ENCODE measurements at places on chromosomes 4 and X.

- H3K4me3 ChIP-seq = no peak overlapping the region
- DNase-seq = no peak
- H3K27me3 ChIP-seq = no peaks in the 10 kb centered on the region
- H3K36me3 ChIP-seq = no peaks in the 10 kb centered on the region
- no peak overlapping the region for H3K27ac ChIP-seq
Measured at GRCh38 chr4:124596816-124597215, 115.7 kb downstream of the ANKRD50 start.

- DNase-seq = no peak
- H3K4me1 ChIP-seq = no peaks in the 10 kb centered on the region
- peaks cover 2% of the 10 kb centered on the region for H3K36me3 ChIP-seq
- H3K27ac ChIP-seq = peak within 1 kb of the TSS; percentile 48
- H3K27me3 ChIP-seq = peaks cover 70% of the 10 kb centered on the region
- peak within 1 kb of the TSS; percentile 56 for H3K4me3 ChIP-seq
Measured at GRCh38 chr4:4859325-4859798, at the start of gene MSX1. TSS of gene MSX1 (plus strand) at chr4:4859665. CDS start at chr4:4859900, 235 bp downstream.

GRCh38 chr4:22616516-22616915, 76.2 kb upstream of the GBA3 start:
- H3K36me3 ChIP-seq = no peaks in the 10 kb centered on the region
- H3K4me1 ChIP-seq = no peaks in the 10 kb centered on the region
- H3K4me3 ChIP-seq = no peak overlapping the region
- H3K27ac ChIP-seq = no peak overlapping the region
- no peaks in the 10 kb centered on the region for H3K27me3 ChIP-seq

DNA sequence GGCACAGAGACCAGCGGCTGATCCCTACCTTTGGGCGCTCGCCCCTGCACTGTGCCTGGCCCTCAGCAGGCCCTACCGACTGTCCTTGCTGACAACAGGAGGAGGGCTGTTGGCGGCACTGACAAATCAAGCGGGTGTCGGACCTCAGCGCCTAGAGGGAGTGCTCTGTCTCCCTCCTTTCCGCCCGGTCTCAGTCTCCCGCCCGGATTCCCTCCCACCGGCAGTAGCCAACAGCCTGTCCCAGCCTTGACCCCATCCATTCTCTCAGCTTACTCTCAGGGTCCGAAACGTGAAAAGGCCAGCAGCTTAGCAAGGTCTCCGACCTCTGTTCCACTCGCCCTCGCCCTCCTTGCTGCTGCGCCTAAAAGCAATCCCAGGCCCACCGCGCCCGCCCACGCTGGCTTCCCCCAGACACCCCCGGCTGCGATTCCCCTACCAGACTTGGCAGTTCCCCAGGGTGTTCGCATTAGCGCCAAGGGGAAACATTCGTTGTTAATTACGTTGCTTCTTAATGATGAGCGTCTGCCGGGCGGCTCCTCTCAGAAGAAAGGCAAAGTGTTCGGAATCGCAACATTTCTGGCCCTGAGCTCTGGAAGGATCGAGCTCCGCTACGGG, 96.2 kb downstream of the SOWAHB start:
- no peaks in the 10 kb centered on the region for H3K4me1 ChIP-seq
- peaks cover 6% of the 10 kb centered on the region for H3K27me3 ChIP-seq
- H3K4me3 ChIP-seq = no peak overlapping the region
- H3K36me3 ChIP-seq = no peaks in the 10 kb centered on the region
- no peak overlapping the region for H3K27ac ChIP-seq

DNA sequence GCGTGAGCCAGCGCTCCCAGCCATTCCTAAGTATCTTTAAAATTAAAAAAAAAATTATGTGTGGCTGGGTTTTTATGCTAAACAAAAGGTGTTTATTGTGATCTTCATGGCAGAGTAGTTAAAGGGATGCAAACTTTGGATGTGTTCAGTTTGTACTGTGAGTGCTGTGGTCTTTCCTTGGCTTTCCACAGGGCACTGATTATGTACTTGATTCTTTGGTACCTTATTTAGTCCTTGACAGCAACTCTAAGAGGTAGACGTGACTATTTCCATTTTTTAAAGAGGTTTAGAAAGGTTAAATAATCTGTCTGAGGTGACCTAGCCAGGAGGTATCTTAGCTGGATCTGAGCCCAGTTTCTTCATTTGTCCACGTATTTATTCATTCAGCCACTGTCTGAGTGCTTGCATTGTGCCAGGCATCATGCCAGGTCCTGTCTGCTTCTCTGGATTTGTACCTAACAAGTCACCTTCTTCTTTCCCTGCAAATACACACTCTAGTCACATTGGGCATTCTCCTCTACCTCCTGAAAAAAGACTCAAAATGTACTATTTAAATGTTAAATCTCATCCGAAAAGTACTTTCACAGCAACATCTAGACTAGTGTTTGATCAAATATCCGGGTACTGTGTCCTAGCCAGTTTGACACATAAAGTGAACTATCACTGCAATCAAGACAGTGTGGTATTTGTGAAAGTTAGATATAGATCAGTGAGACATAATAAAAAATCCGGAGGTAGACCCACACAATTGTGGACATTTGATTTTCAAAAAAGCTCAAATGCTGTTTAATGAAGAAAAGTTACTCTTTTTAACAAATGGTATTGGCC, 31.5 kb downstream of the WWC2 start:
- H3K27ac ChIP-seq = no peak overlapping the region

- peaks cover 85% of the 10 kb centered on the region for H3K27me3 ChIP-seq
- H3K4me1 ChIP-seq = no peaks in the 10 kb centered on the region
- no peak for DNase-seq
- H3K27ac ChIP-seq = no peak overlapping the region
Measured at GRCh38 chr4:110614173-110614963, 8.5 kb downstream of the PITX2 start.

DNA sequence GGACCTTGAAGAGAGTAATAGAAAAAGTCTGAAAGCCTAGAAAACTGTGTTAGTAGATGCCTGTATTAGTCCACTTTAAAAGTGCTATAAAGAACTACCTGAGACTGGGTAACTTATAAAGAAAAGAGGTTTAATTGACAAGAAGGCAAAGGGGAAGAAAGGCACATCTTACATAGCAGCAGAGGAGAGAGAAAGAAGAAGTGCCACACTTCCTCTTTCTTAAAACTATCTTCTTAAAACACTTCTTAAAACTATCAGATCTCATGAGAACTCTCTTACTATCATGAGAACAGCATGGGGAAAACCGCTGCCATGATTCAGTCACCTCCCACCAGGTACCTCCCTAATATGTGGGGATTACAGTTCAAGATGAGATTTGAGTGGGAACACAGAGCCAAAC, 18.8 kb upstream of the COL25A1 start:
- no peaks in the 10 kb centered on the region for H3K36me3 ChIP-seq
- H3K27me3 ChIP-seq = no peaks in the 10 kb centered on the region
- H3K4me1 ChIP-seq = no peaks in the 10 kb centered on the region
- H3K27ac ChIP-seq = no peak overlapping the region

DNA sequence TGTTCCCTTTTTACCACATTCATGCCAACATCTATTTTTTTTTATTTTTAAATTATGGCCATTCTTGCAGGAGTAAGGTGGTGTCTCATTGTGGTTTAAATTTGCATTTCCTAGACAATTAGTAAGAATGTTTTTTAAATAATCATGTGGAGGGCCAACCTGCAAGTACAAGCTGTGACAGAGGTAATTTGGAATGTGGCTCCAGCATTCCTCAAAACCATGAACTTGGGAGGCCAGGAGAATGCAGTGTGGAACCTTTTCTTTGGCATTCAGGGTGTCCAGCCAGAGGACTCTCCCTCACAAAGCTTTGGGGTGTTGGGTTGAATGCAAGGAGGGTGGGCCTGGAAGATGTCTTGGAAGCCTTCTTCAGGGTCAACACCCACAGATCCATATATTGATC, 7.3 kb upstream of the TMEM185A start:
- DNase-seq = no peak
- H3K4me1 ChIP-seq = no peaks in the 10 kb centered on the region
- H3K4me3 ChIP-seq = no peak overlapping the region
- no peaks in the 10 kb centered on the region for H3K36me3 ChIP-seq
- no peak overlapping the region for H3K27ac ChIP-seq

GRCh38 chrX:27815209-27815608, 7.4 kb downstream of the MAGEB10 start:
- H3K4me3 ChIP-seq = no peak overlapping the region
- H3K36me3 ChIP-seq = no peaks in the 10 kb centered on the region
- DNase-seq = no peak

DNA sequence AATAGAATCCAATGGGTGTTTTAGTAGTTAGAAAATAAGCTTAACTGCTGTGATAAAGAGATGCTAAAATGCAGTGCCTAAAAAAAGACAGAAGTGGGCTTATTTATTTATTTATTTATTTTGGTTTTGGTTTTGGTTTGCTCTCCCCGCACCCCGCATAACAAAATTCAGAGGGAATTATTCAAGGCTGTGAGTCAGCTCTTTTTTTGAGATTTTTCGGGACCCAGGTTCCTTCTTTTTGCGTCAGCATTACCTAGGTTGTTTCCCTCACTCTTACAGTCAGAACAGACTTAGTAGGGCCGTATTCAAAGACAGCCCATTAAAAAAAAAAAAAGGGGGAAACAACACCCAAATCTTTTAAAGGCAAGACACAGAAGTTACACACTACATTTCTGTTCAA, 1495.5 kb upstream of the ADGRL3 start:
- H3K27ac ChIP-seq = no peak overlapping the region
- H3K36me3 ChIP-seq = no peaks in the 10 kb centered on the region
- no peaks in the 10 kb centered on the region for H3K27me3 ChIP-seq
- no peak overlapping the region for H3K4me3 ChIP-seq
- no peaks in the 10 kb centered on the region for H3K4me1 ChIP-seq
- no peak for DNase-seq
